ENCODE measurements at places on chromosomes 3 and 15. TPM values are rescaled to one million over a fixed set of nuclear protein-coding genes. Genes with fewer than 3 reads are reported as not detected.

DNA sequence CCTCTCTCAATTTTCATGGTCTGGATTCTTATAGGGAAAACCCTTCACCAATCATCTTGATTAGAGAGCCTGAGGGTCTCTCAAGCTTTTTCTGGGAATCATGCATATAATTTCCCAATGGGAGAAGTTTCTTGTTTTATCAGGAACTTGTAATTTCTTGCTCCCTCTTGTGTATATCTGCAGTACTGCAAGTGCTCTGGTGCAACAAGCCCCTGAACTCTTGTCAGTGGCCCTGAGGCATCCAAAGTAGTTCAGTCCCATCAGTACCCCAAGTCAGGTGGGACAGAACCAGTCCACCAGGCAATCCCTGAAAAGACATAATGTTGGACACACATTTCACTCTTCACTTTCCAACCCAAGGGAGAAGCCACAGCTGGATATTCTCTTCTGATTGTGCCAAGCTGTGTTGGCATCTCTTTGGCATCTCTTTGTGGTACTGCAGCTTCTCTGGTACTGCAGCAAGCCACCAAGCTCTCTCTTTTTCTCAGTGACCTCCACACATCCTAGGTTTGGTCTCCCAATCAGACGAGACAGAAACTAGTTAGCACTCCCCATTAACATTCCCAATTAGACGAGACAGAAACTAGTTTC is 214.5 kb downstream of the ZIC4 start:
- peak; percentile 33 for DNase-seq

- no peak for DNase-seq
These were observed 326.6 kb upstream of the RGMA start for GRCh38 chr15:93415576-93415975.

DNA sequence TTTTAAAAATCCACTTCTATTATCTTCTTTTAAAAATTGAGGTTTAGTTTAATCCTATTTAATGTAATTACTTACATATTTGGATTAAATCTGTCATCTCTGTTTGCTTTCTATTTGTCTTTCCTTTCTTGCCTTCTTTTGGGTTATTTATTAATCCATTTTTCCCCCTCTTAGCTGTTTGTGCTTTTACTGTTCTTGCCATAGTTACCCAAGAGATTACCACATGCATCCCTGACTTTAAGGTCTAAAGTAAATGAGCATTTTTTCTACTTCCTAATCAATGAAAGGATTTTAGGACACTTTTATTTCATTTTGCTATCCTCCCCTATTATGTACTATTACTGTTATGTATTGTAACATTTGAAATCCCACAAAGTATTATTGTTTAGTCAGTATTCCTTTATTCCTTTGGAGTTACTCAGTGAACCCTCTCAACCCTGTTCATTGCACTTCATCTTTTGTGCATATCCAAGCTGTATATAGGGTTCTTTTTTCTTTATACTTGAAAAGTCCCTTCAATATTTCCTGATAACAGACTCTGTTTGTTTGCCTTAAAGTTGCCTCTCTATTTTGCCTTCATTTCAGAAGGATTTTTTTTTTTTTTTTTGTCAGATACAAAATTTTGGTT is 62.7 kb downstream of the MEF2A start:
- no peak for DNase-seq

Gene ADAMTS17
- polyA plus RNA-seq: 3.1 TPM
